ENCODE measurements at places on chromosomes 11 and 22.

DNA sequence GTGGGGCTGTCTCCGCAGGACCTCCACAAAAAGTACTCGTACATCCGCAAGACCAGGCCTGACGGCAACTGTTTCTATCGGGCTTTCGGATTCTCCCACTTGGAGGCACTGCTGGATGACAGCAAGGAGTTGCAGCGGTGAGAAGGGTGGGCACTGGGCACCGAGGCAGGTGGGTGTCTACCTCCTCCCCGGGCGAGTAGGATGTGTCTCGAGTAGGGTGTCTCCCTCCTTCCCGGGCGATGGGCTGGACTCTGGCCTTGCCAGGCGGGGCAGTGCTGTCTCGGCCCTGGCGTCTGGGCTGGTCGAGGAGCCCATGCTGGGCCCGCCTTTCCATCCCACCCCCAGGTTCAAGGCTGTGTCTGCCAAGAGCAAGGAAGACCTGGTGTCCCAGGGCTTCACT lies 10.3 kb downstream of the OTUB1 start:
- no peak for DNase-seq

- DNase-seq, result no peak
Observed at GRCh38 chr11:9796854-9797253, 133.0 kb downstream of the SWAP70 start.

- peak; percentile 29 for DNase-seq
Observed at GRCh38 chr11:88402192-88402715, 64.7 kb upstream of the CTSC start.

- DNase-seq, result no peak
Observed at GRCh38 chr11:3659595-3660515, 11.3 kb downstream of the CHRNA10 start.

- peak; percentile 67 for DNase-seq
Observed at GRCh38 chr11:95671768-95672167, 117.8 kb downstream of the FAM76B start.

DNA sequence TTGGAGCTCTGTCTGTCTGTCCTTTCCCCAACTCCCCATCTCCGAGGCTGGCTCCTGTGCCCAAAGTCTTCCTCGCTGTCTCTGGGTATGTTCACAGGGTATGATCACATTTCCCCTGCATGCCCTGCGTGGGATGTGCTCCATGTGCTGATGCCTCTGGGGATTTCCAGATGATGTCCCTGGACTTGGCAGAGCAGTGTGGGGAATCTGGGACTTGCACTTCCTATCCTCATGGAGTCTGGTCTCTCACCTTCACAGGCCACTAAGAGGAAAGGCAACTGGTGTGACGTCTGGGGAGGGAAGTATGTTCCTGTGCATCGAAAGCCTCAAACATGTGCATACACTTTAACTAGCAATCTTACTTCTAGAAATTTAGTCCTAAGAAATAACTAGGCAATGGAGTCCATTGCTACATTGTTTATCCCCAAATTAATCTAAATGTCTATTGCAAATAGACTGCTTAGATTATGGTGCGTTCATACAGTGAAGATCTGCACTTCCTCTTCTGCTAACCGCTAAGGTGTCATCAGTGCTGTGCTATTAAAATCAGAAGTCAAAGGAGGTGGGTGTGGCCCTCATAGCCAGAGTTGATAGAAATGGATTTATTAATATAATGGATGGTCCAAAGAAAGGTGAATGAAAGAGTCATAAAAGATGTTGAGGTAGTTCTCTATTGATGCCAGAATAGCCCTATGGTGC lies 20.8 kb downstream of the TIMP3 start:
- no peak for DNase-seq

- peak; percentile 79 for DNase-seq
Observed at GRCh38 chr11:122036018-122036417, 80.0 kb downstream of the BLID start.

DNA sequence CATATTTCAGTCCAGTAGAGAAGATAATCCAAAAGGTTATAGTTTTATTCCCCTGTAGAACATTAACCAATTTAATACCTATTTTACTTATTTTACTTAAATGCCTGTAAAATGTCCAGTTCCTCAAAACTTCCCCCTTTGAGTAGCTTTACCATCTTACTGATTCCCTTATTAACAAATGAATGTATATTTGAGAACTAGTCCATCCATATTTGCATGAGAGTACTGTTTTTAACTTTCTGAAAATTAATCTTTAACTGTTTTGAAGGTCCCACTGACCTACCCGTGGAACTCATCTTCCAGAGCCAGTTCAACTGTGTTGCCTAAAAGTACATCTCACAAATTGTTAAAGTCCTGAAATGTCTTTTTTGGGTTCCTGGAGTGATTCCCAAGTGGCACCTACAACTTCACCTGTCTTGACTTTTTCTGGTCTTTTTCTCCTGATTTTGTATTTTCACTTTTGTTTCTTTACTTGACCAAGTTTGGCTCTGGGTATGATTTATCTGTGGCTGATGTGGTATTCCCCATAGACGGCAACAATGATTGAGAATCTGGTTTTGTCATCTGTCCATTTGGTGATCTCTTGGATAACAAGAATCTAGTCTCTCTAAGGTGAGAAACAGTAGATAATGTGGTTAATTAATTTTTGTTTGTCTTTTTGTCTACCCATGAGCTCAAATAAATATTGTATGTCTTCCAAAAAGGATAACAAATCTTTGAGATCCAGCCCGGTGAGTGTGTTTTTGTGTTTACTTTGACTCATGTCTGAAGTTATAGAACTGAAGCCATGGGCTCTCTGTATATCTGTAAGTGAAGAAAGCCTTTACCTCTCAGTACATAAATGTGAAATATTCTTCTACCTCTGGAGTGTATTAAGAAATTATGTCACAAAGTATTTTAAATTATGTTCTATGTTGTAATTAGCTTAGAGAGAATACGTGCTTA lies 174.2 kb downstream of the ETS1 start:
- no peak for DNase-seq

DNA sequence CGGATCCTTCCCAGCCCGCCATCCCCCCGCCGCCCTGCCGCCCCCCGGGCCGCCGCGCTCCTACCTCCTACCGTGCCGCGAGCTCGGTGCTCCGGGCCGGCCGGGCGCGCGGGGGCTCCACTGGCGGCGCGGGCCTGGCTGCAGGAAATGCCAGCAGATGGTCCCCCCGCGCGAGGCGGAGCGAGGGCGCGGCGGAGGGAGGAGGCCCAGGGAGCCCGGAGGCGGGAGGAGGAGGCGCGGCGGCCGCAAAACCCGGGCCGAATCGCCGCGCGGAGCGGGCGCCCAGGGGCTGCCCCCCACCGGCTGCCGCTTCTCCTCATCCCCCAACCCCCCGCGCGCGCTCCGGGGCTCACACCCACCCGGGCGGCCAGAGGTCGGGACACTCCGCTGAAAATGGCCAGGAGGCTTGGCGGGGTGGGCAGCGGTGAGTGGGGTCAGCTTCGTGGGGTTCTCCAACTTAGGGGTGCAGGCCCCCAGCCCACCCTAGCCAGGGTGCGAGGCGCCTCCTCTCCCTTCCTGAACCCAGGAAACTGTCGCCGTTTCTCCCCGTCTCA lies at the start of gene OSBPL5:
Gene OSBPL5, minus strand, starts transcription at position 159 of the 554 bp plus-strand sequence. CDS start 36,162 bp downstream, outside the sequence.
- peak; percentile 89 for DNase-seq

GRCh38 chr11:19751055-19751454 lies 38.4 kb downstream of the NAV2 start:
- no peak for DNase-seq

GRCh38 chr11:44223238-44223637 lies 86.7 kb downstream of the ALX4 start:
- no peak for DNase-seq

- DNase-seq, result no peak
Observed at GRCh38 chr22:42462016-42462415, 29.8 kb upstream of the NFAM1 start.

- DNase-seq, result no peak
Observed at GRCh38 chr11:13480198-13480597, 15.6 kb downstream of the PTH start.

GRCh38 chr11:22115470-22116029 lies 77.3 kb upstream of the ANO5 start:
- DNase-seq, result peak; percentile 65

DNA sequence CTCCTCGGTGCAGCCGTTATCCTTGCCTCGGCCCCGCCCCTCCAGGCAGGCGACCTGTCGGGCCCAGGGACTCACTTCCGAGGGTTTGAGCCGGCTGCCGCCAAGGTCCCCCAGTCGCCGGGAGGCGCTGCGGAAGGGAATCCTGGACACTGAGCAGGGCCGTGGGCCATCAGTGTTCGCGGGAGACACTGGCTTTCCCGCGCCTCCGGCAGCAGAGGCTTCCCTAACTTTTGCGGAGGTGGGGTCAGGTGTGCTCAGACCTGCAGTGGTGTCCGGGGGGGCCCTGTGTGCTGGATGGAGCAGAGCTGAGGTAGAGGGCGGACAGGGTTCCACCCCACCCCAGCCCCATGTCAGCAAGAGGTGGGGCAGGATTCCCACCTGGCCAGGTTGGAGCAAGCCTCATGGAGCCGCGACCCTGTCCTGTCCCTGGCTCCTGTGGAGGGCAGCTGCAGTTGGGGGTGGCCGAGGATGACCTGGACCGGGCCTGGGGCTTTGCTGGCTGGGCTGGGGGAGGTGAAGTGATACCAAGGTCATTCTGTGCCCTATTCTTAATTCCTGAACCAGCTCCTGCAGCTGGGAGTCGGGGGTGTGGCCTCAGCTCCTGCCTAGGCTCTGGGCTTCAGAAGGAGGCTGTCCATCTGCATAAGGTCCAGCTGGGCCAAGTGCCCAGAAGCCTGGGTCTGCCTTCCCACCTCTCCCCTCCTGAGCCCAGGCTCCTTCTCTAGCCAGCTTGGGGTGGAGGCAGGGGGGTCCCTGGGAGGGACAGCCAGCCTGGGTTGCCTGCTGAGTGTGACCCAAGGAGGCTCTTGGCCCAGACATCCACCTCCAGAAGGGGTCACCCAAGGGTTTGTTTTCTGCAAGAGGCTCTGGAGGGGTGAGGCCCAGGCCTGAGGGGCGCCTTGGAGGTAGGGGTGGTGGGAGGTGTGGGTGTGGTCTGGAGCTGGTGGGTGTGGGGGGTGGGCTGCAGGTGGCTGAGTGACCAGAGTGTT lies 8.4 kb downstream of the TSPAN4 start:
- no peak for DNase-seq

DNA sequence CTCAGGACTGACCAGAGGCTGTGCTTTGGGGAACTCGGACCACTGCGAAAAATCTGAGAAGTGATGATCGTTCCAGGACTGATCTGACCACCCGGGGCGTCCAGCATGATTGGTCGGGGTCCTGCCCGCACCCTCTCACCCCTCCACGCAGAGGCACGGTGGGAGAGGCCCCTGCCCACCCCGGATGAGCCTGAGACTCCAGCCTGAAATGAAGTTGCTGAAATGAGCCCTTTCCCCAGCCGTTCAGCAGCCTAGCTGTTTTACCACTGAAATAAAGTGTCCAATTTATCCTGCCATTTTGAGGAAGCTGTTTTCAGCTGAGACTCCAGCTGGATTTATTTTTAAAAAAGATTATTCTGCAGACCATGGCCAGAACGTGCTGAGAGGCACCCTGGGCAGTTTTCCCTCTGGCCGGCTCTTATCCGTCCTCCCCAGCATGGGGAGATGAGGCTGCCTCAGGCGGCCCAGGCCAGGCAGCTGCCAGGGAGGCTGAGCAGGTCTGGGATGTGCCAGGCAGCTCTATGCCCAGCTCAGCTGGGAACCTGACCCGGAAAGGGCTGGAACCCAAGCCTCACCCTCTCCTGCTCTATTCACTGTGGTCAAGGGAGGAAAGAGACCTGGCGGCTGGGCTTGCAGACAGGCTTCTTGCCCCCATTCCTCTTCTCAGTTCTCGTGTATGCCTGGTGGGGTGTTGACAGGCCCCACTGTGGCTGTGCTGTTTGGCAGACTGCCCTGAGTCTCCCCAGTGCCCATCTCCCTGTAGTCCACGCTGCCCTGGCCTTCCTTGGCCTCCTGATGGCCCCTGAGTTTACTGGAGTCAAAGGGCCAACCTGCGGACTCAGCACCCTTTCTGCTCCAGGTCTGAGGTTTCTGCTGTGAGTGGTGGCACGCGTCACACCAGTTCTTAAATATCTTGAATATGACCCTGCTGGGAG lies 161.0 kb upstream of the B3GAT1 start:
- DNase-seq, result peak; percentile 28

DNA sequence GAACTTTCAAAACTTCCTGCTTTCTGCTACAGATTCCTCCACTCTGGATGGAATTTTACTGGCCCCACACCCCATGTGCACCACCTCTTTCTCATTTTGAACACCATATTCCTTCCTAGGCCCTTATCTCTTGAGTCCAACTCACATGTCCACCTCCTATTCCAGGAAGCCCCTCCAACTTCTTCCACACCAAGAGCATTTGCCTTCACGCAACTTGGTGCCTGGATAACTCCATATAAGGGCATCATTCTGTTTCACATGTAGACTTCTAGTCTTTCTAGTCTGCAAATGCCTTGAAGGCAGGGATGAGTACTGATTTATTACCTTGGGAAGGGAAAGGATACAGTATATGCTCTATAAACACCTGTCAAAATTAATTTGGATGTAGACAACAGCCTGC lies 17.5 kb downstream of the GAB2 start:
- DNase-seq, result no peak

DNA sequence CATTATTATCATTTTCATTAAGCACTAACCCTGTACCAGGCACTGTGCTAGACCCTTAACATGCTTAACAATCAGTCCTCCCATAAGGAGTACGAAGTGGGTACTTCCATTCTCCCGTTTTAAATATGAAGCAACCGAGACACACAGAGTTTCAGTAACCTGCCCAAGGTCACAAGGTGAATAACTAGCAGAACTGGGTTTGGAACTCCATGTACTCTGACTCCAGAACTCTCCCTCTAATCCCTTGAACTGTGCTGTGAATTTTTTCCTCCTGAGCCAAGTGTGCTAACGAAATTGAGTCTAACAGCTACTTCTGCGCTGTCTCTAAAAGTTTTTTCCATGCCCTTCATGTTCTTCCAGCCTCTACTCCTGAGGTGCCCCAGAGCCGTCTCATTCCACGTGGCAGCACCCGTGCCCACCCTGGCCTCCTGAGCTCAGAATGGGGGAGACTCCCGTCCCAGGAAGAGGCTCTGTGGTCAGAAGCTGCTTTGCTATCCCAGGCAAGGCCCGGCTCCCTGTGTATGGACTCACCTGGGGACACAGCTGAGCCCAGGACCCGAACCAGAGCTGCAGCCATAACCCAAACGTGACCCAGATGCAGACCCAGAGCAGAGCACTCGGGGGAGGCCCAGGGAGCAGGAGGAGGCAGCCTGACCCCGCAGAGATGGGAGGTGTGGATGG lies 8.6 kb upstream of the TRIM29 start:
- DNase-seq, result no peak

- no peak for DNase-seq
Observed at GRCh38 chr11:101741061-101741460, 157.3 kb upstream of the TRPC6 start.

GRCh38 chr11:61713906-61714305 lies 33.7 kb downstream of the DAGLA start:
- no peak for DNase-seq

GRCh38 chr11:123197711-123198110 lies 2.7 kb upstream of the CLMP start:
- no peak for DNase-seq

DNA sequence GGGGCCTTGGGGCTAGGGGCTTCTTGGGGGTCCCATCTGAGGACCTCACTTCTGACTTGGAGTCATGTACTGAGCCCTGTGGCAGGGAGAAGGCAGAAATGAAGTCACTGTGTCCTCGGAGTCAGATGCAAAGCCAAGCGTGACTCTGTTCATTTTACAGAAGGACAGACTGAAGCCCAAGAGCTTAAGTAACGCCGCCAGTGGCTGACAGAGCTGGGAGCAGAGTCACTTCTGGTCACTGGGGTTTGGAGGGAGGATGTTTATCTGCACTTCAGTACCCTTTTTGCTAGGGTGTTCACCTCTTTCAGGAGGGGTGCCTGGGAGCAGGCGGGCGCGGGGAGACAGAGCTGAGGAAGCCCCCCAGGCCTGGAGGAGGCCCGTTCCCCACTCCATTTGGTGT lies 10.7 kb downstream of the CD6 start:
- no peak for DNase-seq

GRCh38 chr11:88813233-88813915 lies 252.4 kb downstream of the GRM5 start:
- DNase-seq, result no peak
